ENCODE measurements at places on chromosomes 16 and 17.
A peak's percentile ranks its signal among the peaks of the same experiment; 100 is the strongest.

- DNase-seq: no peak
Observed at GRCh38 chr16:88883117-88883895, 16.8 kb upstream of the PABPN1L start.

- no peak for DNase-seq
Observed at GRCh38 chr16:12468552-12468951, 335.1 kb downstream of the CPPED1 start.

DNA sequence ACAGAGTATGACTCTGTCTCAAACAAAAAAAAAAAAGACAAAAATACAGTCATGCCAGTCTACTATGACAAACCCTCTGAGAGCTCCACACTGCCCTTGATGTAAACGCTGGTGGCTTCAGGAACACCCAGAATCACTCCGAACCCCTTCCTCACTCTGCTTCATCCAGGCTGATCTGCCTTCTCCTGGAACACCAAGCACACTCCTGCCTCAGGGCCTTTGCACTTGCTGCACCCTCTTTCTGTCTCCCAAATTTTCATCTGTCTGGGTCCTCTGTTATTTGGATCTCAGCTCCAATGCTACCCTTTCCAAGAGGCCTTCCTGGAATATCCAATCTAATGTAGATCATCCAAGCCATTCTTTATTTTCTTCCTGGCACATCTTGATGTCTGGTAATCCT is 7.9 kb upstream of the SLC39A11 start:
- no peak for DNase-seq

DNA sequence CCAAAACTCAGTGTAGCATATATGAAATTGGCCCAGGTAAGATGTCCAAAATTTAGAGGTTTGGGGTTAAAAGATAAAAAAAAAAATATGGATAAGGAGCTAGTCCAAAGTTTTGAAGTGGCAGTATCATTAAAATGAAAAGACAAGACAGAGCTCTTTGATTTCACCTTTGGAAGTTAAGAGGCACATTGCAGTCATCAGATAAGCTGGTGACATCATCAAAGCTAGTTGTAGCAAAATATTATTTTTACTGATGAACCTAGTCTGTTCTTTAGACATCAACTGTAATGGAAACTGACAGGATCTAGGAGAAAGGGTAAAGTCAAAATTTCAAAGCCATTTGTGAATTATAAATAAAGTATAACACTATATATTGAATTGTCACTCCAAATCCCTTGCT is 603.7 kb upstream of the CDH8 start:
- no peak for DNase-seq

GRCh38 chr17:80984749-80985148 is 6.9 kb upstream of the CHMP6 start:
- DNase-seq: no peak

GRCh38 chr16:27381236-27381635 is 20.7 kb upstream of the IL21R start:
- no peak for DNase-seq

DNA sequence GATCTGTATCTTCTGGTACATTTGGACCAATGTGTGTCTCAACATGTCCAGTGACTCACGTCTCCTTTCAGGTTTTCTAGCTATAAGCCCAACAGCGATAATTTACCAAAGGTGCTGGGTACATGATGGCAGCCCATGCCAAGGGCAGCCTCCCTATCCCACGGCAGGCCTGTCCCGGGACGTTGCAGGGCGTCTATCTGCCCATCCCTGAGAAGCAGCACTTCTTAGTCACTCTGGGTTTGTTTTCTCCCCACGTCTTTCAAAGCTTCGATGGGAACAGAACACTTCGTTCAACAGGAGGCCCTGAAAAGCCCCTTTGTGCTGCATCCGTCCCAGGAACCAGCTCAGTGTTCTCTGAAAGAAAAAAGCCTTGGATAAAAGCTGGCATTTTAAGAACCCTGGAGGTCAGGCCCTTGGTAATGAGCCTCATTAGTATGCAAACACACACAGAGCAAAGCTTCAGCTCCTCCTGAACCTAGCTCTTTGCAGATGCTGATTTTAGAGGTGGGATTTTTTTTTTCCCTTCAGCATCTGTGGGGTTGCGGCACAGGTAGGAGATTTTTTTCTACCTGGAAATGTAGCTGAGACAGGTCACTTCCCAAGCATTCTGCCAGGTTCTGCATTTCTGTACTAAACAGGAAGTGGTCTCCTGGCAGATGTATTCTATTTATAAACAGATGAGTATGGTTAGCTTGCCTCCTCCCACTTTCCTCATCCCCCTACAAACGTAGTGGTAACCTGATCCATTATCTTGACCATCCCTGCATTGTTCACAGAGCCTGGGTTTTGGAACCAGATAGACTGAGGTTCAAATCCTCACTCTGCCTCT is 17.5 kb upstream of the MT4 start:
- no peak for DNase-seq

DNA sequence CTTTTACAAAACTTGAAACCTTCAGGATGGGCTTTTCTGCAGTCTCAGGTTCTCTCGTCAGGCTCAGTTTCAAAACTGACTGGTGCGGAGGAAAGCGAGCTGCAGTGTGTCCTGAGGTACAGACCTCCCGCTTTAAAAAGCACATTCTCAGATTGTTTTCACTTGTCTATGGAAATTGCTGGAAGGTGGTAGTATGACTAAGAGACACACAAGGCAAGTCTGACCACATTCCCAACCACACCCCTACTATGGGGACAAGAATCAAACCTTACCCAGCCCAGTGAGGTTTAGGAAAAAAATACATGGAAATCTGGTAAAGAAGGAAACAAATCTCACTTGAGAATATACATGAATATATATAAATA is 18.2 kb downstream of the SRP68 start:
- DNase-seq: no peak

- no peak for DNase-seq
Observed at GRCh38 chr16:67781565-67781921, 24.8 kb downstream of the RANBP10 start.

DNA sequence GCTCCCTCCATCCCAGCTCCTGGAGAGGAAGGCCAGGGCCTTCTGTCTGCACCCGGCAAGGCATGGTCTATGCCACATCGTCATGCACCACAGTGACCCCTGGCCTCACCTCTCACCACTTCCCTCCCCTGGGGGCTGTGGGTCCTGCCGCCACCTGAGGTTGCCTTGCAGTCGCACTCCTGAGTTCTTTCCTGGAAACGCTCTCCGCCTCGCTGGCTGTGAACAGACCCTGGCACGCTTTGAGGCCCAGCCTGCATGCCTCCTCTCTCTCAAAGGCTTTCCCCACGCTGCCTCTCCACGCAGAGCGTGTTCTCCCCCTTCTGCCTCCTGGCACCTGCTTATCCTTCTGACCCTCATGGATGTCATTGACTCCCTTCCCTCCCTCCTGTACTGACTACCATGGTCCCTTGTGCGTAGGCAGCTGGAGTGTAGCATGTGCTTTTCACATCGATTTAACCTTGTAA is 45.4 kb downstream of the SEC14L1 start:
- DNase-seq: peak; percentile 15

GRCh38 chr17:43454868-43455267 is 28.9 kb upstream of the DHX8 start:
- no peak for DNase-seq

DNA sequence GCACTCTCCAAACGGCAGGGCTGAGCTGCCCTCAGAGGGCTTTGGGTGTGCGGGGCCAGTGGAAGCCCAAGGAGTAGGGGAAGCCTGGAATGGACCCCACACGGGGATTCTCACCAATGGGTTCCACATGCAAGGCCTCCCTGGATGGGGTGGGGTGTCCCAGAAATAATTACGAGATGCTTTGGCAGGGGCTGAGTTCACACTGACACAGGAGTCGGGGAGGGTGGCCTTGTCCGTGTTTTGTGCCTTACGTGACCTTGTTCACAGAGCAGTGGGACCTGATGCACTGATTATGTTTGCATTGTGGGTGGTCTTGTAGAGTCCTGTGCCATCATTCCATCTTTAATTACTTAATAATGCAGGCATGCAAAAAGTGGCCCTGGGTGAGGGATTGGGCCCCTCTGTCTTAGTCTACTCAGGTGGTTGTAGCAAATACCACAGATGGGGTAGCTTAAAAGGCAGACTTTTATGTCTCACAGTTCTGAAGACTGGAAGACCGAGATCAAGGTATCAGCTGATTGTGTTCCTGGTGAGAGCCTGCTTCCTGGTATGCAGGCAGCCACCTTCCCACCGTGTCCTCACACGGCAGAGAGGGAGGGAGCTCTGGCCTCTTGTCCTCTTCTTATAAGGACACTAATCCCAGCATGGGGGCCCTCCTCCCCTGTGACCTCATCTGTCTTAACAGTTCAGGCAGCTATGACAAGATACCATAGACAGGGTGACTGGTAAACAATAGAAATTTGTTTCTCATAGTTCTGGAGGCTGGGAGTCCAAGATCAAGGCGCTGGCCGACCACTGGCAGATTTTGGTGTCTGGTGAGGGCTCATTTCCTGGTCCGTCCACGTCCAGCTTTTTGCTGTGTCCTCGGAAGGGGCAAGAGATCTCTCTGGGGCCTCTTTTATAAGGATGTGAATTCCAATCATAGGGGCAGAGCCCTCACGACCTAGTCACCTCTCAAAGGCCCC is 239.4 kb downstream of the IRF8 start:
- DNase-seq: no peak

- DNase-seq: no peak
Observed at GRCh38 chr17:12021623-12022140, 1.0 kb downstream of the MAP2K4 start.

DNA sequence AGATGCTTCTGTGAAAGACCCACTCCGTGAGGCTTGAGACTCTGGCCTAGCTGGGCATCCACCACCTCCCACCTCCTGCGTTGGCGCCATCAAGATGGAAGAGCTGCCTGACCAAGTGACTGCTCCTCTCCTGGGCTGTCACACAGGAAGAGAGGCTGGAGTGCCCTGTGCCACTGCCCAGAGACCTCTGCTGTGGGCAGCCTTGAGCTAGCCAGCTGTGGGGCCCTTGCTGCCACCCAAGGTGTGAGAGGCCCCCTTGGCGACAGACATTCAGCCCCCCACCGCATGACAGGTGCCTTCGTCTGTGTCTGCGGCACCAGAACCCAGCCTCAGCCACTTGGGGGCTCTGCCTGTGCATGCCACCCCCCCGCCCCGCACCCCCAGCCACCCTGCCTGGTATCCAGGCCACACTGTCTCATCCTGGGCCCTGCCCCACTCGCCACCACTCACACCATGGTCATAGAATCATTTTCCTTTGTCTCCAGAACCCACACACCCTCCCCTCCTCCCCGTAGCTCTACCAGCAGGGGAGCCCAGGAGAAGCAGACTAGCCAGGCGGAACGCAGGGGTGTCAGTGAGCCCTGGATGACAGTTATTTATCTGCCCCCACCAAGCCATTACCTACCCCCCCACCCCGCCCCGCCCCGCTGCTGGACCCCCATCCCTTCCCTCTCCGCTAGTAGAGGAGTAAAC is 120.9 kb upstream of the LHX1 start:
- DNase-seq: no peak

DNA sequence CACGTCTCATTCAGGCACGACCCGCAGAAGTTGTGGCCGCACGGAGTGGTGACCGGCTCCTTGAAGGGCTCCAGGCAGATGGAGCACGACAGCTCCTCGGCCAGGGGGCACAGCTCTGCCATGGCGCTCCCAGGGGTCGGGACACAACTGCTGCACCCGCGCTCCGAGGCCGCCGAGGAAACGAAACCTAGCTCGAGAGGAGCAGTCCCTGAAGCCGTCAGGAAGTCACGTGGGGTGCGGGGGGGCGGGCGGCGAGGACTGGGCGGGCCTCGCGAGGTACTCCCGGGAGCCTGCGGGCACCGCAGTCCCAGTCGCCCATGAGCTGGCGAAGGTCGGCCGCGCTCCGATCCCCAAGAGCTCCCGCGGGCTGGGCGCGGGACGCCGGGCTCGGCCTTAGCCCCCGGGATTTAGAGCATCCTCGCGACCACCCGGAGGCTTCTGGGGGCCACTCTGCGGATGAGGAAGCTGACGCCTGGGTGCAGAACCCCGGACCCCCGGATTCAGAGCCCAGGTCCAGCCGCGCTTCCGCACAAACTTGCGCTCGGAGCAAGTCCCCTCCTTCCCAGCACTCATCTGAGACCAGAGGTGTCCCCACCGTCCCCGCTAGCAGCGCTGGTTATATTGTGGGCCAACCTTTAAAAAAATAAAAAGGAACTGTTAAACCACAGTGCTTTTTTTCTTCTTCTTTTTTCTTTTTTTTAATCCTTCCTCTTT is at the start of gene TRIM25:
Gene TRIM25 (minus strand): TSS at position 183 of the 714 bp plus-strand sequence. CDS start 61 bp downstream, at position 122.
- DNase-seq: peak; percentile 87

GRCh38 chr17:40268141-40268712 is 19.5 kb upstream of the CDC6 start:
- DNase-seq: no peak

DNA sequence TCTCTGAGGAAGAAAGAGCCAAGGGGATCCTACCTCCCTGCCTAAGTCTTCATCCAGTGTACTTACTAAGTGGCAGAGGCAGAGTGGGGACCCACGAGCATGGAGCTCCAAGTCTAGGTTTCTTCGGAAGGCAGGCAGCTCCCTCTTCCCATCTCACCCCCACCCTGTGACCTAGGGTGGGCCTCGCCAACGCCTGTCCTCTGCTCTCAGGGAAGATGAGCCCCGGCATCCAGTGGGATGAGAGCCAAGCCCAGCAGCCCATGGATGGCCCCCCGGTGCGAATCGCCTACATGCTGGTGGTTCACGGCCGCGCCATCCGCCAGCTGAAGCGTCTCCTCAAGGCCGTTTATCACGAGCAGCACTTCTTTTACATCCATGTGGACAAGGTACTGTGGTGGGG is 8.3 kb downstream of the XYLT2 start:
- no peak for DNase-seq

DNA sequence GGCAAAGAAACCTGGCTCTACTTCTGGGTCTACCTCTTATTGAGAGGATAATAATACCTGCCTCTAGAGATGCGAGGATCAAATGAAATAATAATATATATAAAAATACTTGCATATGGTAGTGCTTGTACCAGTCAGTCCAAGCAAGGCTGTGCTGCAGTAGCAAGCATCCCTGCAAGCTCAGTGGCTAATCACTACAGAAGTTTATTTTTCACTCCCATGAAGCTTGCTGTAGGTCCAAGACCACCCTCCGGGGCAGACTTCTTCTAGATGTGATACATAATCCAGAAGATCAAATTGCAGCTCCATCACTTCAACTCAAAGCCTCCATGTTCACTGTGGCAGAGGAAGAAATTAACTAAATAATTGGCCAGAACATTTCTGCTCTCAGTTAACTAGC is 48.9 kb upstream of the NKD1 start:
- no peak for DNase-seq

DNA sequence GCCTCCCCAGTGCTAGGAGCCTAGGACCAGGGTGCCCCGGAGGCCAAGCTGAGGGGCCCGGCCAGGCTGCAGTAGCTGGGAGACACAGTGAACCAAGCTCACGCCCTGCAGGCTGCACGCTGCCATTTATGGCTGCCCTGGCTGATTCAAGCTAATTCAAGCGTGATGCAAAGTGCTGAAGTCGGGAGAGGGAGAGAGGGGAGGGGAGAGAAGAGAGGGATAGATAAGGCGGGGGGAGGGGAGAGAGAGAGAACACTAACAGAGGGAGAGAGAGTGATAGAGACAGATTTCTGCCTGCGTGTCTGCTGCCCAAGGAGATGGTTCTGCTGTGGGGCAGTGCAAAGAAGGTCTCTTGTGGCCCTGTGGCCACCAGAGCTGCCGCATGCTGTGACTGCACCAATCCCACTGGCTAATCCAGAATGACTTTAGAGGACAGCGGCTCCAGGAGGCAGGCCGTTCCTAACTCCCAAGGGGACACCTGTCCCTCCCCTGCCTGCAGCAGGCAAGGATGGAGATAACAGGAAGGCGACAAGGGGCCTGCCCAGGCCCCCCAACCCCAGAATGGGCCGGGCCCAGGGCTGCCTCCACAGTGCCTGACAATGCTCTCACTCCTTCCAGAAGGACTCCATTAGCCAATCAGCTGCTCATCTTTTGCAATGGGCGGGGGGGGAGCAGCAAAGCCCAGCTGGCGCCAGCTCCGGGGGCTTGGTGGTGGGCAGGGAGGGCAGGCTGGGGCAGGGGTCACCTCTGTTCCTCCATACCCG is 12.9 kb downstream of the MXRA7 start:
- no peak for DNase-seq

Measured in activated naive CD4-positive, alpha-beta T cell treated with anti-CD3 and anti-CD28 coated beads, Interleukin-2, amount 50 U/mL, for 16 hours (primary cell).